ENCODE measurements at places on chromosomes 12 and 14.

GRCh38 chr14:103634156-103634555 lies 5.1 kb downstream of the KLC1 start:
- DNase-seq: no peak

- no peak for DNase-seq
These were observed 60.5 kb downstream of the PRKAB1 start for GRCh38 chr12:119728444-119728745.

DNA sequence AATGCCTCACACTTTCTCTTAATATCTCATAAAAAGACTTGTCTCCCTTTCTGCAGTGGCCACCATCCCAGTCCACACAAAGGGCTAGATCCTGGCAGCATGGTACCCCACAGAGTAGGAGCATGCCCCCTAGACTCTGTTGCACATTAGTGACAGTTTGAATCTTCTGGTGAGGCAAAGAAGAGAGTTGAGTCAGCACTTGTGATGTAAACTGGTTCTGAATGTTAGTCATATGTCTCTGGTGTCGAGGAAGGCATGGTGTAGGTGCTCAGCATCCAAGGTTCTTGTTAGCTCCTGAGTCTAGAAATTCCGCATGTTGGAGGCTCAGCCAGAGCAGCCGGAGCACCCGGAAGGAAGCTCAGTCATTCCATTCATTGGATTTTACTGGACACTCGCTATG lies 9.8 kb downstream of the TTC9 start:
- DNase-seq: no peak

GRCh38 chr12:93593843-93594242 lies 21.4 kb downstream of the SOCS2 start:
- DNase-seq: no peak

DNA sequence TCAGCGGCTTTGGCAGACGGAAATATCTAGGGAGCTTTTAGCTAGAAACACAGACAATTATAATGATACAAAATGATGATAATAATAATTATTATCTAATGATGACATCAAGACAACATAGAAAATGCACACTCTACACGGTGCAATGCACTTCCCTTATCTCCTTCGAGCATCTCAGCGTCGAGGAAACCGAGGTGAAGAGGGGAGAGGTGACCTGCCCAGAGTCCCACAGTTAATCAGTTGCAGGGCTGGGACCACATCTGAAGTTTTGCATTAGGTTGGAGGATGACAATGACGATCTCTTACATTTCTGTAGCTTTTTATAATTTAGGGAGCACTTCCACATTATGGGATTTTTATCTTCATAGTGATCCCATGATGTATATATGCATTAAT lies 130.2 kb downstream of the PAPOLA start:
- DNase-seq: no peak

DNA sequence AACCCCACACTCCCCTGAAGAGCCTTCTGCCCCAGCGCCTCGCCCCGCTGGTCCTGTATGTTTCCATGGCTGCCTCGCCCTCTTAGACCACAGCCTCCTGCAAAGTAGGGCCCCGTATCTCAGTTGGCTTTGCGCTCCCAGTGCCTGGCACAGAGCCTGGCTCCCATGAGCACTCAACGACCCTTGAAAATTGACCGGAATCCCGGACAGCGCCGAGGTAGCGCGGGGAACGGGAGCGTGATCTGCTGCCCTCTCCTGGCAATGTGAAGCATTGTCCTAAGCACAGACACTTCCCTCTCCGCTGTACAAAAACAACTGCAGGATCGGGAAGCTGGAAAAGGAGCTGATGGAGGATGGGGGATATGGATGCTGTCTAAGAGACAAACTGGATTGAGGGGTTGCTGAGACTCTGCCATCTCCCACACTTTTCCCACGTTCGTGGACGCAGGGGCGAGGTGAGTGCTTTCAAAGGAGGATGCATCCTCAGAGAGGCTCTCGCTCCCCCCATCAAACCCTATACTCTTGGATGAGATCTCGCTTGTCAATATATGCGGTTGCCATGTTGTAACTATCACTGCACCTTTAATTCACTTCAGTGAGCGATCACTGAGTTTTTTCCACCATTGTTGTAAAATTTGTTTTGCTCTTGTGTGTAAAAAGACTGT lies 10.7 kb upstream of the FKBP4 start:
- DNase-seq: peak; percentile 35

- DNase-seq: no peak
These were observed 5.7 kb downstream of the PRKAB1 start for GRCh38 chr12:119673634-119674033.

DNA sequence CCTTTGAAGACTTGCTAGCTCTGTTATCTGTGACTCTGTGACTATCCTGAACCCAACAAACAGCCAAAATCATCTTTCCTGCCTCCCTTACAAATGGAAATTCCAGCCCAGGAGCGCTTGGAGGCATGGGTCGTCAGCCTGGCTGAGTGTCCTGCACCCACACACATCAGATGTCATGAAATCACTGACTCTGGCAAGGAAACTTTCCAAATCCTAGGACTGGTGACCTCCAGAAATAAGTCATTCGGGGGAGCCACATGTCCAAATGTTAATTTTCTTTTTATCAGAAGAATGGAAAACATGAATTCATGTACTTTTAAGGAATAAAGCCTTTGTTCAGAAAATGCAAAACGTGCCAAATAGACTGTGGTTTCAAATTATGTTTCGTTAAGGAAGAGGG lies 96.3 kb upstream of the EVL start:
- no peak for DNase-seq

GRCh38 chr14:102000902-102001301 lies 36.5 kb downstream of the DYNC1H1 start:
- DNase-seq: no peak

- no peak for DNase-seq
These were observed 359.9 kb downstream of the TRHDE start for GRCh38 chr12:72631926-72632685.

DNA sequence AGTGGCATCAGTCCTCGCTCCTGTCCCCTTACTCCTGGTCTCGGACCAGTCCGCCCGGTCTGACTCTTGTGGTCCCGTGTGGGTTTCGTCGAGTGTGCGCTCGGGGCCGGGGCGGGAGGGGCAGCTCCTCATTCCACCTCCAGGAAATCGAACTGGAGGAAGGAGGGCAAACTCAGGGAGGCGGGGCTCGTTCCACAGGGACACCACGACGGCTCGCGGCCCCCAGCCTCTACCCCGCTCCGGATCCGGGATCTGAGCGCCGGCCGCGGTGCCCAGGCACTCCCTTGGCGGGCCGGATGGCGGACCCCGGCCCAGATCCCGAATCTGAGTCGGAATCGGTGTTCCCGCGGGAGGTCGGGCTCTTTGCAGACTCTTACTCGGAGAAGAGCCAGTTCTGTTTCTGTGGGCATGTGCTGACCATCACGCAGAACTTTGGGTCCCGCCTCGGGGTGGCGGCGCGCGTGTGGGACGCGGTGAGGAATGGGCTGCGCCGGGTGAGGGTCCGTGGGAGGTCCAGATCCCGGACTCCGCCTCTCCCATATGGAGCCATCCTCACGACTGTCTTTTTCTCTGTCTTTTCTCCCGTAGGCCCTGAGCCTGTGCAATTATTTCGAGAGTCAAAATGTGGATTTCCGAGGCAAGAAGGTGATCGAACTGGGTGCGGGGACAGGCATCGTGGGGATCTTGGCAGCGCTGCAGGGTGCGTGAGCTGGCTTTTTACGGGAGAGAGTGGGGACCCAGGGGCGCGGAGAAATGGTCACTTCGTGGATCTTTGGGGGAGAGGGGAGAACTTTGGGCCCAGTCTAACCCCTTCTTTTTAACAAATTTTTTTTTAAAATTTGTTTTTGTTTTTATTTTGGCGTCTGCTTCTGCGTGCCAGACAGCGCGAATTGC lies at the start of gene EEF1AKMT3:
EEF1AKMT3 (plus strand) TSS at position 186 of the 894 bp plus-strand sequence; CDS start at position 297, 111 bp downstream.
- DNase-seq: no peak

DNA sequence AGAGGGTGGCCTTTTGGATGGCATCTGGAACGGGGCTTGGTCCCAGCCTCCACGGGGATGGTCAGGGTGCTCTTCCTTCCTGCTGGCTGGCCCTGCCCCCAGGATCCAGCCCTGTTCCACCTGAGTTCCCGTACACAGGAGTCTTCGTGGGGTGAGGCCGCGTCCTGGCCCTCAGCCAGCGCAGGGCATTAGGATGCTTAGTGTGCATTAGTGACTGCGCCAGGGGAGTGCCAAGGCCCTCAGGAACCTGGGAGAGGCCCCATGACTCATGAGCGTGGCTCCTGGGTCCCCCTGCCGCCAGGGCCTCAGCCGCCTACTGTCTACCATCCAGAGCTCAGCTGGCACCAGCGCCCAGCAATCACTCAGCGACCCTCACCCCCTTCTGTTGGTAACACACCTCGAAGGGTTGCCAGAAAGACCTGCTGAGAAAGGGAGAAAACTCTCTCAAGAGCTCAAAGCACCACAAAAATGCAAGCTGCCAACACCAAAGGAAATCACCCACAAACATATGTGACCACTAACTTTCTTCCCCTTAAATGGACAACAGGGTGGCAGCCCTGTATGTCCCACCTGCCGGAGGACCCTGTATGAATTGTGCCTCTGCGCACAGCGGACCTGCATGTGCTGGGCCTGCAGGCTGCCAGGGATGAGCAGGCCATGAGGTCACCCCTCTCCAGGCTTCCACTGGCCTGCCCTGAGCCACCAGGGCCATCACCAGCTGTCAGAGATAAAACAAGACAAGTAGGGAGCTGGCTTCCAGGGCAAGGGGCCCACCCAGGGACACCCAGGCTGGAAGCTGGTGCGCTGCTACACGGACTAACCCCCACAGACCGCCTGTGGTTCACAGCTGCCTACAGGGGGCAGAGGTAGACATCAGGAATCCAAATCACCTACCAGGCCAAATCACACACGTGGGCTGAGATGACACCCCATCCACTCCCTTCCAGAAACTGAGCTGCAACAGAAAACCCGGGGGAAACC lies 28.7 kb downstream of the CCDC85C start:
- DNase-seq: no peak

DNA sequence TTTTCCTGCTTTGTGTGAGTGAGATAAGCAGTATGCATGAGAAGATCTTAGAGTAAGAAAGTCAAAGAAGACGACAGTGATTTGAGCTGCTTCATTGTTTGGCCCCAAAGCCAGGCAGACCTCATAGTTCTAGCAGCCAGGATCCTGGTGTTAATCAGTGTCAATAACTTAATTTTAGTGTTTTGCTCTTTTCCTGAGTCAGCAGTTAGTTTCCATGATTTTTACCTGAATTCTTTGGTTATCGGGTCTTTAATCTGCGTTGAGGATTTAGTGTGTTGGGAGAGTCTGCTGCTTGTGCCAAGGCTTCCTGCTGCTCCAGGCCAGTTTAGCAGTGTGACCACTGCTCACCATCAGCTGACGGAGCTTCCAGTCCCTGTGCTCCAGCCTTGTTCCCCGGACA lies 241.6 kb upstream of the SOX5 start:
- DNase-seq: no peak

- DNase-seq: no peak
These were observed 831.1 kb downstream of the LRFN5 start for GRCh38 chr14:42437809-42438208.

- DNase-seq: no peak
These were observed 384.2 kb downstream of the ZFP36L1 start for GRCh38 chr14:68408680-68409079.

DNA sequence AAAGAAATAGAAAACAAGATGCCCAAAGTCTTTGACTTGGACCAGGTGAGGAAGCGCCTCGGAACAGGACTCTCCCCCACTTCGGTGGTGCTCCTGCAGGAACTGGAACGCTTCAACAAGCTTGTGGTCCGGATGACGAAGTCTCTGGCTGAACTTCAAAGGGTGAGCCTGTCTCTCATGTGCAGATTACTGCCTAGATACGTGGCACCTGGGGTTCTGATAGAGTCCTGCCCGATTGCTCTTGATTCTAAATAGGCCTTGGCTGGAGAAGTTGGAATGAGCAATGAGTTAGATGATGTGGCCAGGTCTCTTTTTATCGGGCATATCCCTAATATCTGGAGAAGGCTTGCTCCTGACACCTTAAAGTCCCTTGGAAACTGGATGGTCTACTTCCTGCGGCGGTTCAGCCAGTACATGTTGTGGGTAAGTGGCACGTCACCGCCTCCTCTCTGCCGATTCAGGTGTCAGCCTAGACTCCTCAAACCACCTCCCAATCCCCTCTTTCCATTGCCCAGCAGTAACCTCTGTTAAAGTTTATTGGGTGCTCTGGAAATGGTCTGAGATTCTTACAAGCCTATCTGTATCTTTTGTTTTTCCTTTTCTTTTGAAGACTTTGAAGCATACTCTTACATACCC lies 40.8 kb downstream of the CCDC92 start:
- DNase-seq: no peak

DNA sequence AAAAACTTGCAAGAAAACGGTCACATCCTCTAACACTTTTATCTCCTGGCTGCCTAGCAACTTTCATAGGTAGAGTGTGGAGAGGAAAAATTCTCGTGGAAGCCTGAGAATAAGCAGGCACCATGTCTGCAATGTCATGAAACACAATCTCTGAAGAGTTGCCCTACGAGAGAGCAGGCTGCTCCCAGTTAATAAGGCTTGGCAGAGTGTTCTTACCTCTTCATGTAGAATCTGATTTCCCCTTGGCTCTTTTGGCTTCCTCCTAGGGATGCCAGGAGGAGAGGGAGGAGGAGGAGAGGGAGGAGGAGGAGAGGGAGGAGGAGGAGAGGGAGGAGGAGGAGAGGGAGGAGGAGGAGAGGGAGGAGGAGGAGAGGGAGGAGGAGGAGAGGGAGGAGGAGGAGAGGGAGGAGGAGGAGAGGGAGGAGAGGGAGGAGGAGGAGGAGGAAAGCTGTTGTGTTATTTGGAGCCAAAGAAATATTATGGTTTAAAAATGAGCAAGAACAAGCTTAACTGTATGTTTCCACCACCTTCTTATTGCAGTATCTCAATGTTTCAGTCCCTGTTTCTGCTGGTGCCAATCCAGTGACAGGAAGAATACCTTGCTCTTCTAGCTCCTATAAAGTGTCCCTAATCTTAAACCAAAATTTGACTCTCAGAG lies 52.9 kb downstream of the EGLN3 start:
- no peak for DNase-seq

DNA sequence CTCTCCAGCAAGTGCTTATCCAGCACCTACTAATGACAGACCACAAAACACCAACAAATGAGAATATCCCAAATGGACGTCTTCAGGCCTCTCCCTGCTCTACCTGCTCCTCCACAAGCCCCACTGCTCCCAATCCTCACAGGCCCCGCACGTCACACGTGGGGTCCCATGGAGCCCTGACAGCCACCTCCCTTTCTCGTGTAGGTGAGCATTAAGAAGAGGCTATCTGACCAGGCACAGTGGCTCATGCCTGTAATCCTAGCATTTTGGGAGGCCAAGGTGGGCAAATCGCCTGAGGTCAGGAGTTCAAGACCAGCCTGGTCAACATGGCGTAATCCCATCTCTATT lies 5.4 kb downstream of the RIMBP2 start:
- no peak for DNase-seq

DNA sequence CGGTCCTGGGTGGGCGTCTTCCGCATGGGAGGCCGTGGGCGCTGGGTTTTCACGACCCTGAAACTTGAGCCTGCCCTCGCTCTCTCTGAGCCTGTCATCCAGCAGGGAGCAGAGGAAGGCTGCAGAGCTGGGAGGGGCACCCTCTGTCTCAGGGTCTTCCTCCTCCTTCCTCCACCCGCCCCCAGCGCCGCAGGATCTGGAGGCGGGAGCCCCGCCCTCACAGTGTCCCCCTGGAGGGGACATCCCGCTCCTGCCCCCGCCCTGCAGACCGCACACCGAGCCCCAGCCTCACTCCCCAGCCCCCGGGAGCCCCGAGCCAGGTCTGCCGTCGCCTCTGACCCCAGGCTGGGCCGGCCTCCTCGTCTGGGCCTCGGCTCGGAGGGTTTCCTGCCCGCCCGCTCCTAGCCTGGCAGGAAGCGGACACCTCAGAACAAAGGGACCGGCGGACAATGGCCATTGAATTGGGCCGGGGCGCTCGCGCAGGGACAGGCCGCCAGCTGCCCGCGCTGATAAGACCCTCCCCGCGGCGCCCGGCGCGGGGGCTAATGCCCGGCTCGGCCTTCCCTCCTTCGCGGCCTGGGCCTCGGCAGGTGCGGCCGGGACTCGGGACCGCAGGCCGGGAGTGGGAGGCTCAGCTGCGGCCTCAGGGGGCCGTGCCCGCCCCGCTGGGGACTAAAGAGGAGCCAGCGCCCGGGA lies 15.3 kb upstream of the NUDT14 start:
- DNase-seq: no peak

Data from stimulated activated CD4-positive, alpha-beta T cell treated with anti-CD3 and anti-CD28 coated beads, Interleukin-1b, Interleukin-23, amount 100 ng/mL, for 1 hour (primary cell).